ENCODE measurements at places on chromosomes 5 and 9. TPM values are rescaled to one million over a fixed set of nuclear protein-coding genes. Genes with fewer than 3 reads are reported as not detected.

Gene SPATA31E1
- not detected for total RNA-seq

Gene SLC26A2
- total RNA-seq = 43.9 TPM

DNA sequence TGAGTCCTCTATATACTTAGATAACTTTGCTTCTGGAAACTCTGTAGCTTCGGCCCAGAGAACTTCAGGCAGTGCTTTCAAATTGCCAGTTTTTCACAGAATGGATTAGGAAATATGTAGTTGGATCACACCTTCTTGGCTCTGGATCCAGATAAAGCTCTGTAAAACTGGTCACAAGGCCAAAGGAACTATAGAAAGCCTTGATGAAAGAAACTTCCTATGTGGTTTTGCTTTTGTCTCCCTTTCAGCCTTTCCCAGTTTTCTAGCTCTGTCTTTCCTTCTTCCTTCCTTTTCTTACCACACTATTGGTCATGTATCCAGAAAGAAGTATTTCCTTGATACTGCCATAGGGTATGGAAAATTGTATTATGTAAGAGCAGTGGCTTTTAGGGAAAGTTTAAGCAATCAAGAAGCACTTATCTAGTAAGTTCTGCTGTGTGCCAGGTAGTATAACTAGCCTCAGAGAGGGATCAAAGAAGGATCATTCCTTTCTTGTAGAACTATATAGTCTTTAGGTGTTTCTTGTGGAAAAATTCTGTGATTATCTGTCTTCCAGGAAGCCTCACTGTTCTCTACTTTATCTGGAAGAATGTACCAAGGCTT, 6.3 kb downstream of the GPR21 start:
- no peak for DNase-seq
- H3K36me3 ChIP-seq = no peaks in the 10 kb centered on the region
- no peaks in the 10 kb centered on the region for H3K4me1 ChIP-seq
- H3K27me3 ChIP-seq = no peaks in the 10 kb centered on the region

- DNase-seq = no peak
- no peaks in the 10 kb centered on the region for H3K36me3 ChIP-seq
- no peak overlapping the region for H3K27ac ChIP-seq
- H3K4me1 ChIP-seq = no peaks in the 10 kb centered on the region
These were observed 31.6 kb downstream of the AFAP1L1 start for GRCh38 chr5:149303210-149303609.

DNA sequence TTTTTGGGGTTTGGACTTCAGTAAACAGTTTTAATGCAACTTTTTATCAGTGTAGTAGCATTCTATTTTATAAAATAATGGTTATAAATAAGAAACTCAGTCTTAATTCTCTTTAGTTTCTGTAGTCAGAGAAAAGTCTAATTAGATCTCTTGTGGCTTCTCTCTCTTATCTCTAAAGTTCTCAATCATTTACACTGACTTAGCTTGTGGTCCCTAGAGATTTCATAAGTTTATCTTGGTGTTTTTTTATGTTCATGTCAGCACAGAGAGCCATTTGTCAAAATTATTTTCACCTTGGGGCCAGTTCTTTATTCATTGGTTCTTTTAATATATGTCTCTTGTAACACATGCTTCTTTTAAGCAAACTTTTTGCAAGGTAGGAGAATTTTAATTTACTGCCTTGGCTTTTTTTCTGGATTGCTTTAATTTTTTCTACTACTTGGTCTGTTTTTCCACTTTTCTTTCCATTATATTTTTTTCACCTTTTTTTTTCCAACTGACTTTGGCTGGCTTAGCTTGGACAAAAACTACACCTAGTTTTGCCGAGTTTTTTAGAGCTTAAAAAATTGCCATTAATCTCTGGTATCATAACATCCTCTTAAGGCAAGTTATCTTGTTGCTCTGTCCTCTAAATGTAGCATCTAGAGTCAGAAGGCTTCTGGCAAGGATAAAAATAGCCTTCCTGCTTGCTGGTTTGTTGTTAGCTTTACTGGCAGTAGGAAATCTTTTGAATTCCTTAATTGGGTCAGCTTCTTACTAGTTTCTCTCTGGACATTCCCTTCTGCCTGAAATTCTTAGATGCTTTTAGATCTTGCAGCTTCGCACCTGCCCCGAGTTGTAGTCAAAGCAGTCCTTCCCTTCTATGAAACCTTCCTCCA, 35.3 kb downstream of the CPEB4 start:
- no peaks in the 10 kb centered on the region for H3K27me3 ChIP-seq
- no peaks in the 10 kb centered on the region for H3K36me3 ChIP-seq
- no peak for DNase-seq
- H3K4me3 ChIP-seq = no peak overlapping the region
- peaks cover 33% of the 10 kb centered on the region for H3K4me1 ChIP-seq

DNA sequence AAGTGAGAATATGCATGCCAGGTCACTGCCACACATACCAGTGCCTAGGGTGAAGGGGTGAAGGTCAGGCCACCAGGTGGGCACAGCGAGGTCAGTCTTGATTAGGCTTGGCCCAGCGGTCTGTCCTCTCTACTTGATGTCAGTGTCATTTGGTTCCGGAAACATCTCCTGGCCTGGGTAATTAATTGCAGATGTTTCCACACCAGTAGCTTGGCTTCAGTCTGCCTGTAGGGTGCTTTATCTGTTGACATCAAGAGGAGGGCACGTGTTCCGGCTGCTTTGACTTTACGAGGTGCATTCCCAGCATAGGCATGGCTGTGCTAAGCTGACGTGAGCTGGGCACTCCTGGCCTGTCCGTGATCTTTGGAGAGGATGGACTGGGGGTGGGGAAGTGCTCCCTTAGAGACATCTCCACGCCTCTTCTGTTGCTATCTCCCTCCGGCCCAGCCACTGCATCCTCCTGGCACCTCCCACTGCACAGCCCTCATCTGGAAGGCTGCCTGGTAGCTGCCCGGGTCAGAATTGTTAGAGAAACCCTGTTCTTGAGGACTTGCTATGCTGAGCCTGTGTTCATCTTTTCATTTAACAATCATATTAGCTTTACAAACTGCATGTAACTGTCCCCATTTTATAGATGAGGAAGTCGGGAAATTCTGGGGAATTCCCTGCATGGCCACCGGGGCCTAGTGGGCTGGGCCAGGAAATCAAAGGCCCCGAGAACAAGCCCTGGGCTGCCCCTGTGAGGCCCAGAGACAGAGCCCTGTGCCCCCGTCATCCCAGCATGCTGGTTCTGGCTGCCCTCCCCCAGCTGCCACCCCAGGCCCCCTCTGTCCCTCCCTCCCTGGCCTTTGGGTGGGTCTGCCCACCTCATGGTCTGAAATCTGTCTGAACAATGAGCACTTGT, 29.1 kb downstream of the JADE2 start:
- H3K27me3 ChIP-seq = no peaks in the 10 kb centered on the region
- no peaks in the 10 kb centered on the region for H3K4me1 ChIP-seq
- peaks cover 7% of the 10 kb centered on the region for H3K36me3 ChIP-seq
- no peak overlapping the region for H3K27ac ChIP-seq

DNA sequence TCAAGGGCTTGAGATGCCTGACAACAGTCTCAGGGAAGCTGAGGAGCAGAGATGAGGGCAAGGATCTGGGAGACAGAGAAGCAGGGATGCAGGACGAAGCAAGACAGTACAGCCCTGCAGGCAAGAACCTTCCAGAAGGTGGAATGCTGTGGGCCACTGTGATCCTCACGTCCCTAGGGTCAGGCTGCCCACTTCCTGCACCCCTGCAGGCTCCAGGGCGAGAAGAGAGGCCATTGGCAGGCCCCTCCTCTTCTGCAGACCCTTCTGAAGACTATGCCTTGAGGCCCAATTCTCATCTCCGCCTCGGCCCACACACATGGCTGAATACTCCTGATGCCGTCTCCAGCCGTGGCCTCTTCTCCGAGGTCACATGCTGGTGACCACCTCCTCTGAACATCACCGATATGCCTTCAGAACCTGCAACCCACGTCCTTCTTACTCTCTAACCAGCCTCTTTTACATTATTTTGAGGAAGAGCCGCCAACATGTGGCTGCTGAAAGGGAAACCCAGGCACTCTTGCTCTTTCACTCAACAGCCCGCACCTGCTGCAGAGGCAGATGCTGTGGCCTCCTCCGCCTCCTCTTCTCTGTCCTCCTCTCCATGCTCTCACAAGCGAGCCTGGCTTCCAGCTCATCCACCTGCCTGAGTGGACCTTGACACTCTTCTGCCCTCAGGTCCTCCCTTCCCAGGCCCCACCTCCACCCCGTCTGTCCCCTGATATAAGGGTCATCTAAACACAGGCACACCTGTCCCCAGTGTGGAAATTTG, 181.5 kb downstream of the IRX2 start:
- H3K4me1 ChIP-seq = no peaks in the 10 kb centered on the region
- no peak for DNase-seq
- no peaks in the 10 kb centered on the region for H3K36me3 ChIP-seq
- H3K4me3 ChIP-seq = no peak overlapping the region
- no peaks in the 10 kb centered on the region for H3K27me3 ChIP-seq
- H3K27ac ChIP-seq = no peak overlapping the region

- H3K27ac ChIP-seq = no peak overlapping the region
- H3K27me3 ChIP-seq = no peaks in the 10 kb centered on the region
- DNase-seq = no peak
These were observed 50.5 kb upstream of the CKS2 start for GRCh38 chr9:89260525-89260924.

GRCh38 chr5:142915813-142916424, 145.7 kb downstream of the ARHGAP26 start:
- DNase-seq = peak; percentile 58
- H3K27ac ChIP-seq = no peak overlapping the region
- peaks cover 6% of the 10 kb centered on the region for H3K36me3 ChIP-seq
- peaks cover 9% of the 10 kb centered on the region for H3K4me1 ChIP-seq
- H3K4me3 ChIP-seq = no peak overlapping the region

DNA sequence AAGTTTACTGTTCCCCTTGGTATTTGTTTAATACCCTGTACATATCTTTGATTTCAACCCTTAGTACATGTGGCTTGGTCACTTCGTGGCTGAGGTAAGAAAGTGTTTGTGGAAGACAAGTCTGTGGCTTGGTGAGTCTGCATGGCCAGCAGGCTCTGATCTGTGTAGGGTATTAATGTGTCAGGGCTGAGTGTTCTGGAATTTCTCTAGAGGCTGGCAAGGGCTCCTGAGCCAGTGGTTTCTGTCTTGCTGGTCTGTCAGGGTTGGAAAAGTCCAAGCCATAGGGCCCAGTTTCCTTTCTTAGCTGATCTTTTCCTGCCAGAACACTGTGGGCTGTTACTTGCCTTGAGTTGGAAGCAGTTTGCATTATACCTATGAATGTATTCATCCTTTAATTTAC, 48.0 kb upstream of the FBXL7 start:
- no peak for DNase-seq
- H3K4me1 ChIP-seq = no peaks in the 10 kb centered on the region
- no peaks in the 10 kb centered on the region for H3K27me3 ChIP-seq
- no peak overlapping the region for H3K27ac ChIP-seq
- H3K36me3 ChIP-seq = no peaks in the 10 kb centered on the region

Measured in Caco-2 (cell line).